ENCODE measurements at places on chromosomes 4 and X. TPM values are rescaled to one million over a fixed set of nuclear protein-coding genes. Genes with fewer than 3 reads are reported as not detected.

Gene ITM2A
- 106 TPM for total RNA-seq

Gene RENBP
- total RNA-seq = 7.8 TPM

Gene GLUD2
- total RNA-seq = 4.0 TPM

Gene SLC49A3
- total RNA-seq = 9.4 TPM

Gene ARR3
- not detected for total RNA-seq

Gene PITX2
- total RNA-seq = not detected

Gene RXFP1
- total RNA-seq = 0.13 TPM

Gene ASB9
- total RNA-seq = 2.2 TPM

Gene MAGEA2B
- not detected for total RNA-seq

Gene LANCL3
- total RNA-seq = 0.16 TPM

Gene DIPK2B
- 31.3 TPM for total RNA-seq

Gene GUCY1A1
- total RNA-seq = 15.4 TPM

Gene TMEM47
- total RNA-seq = 82.0 TPM

Gene ZNF81
- total RNA-seq = 4.9 TPM

Gene VCX3A
- not detected for total RNA-seq

Gene NLRP2B
- total RNA-seq = not detected

Gene CFI
- 53.6 TPM for total RNA-seq

Gene ADGRG4
- 0.16 TPM for total RNA-seq

Gene TIGD4
- total RNA-seq = not detected

Gene EVC
- total RNA-seq = 12.4 TPM

Gene F11
- total RNA-seq = 0.19 TPM

Gene ATP6AP2
- total RNA-seq = 106 TPM

Gene IL9R
- total RNA-seq = not detected

Gene MND1
- total RNA-seq = 1.6 TPM

Gene SH3TC1
- 25.5 TPM for total RNA-seq

Gene TEX13B
- total RNA-seq = not detected

Gene STOX2
- 1.3 TPM for total RNA-seq

Gene VCX2
- total RNA-seq = not detected

Gene PCDH7
- 0.69 TPM for total RNA-seq

Gene VAMP7
- 36.4 TPM for total RNA-seq

Gene ETDB
- total RNA-seq = not detected

Gene RPL36A
- 739 TPM for total RNA-seq

Gene SUPT20HL1
- not detected for total RNA-seq

Gene G6PD
- 42.1 TPM for total RNA-seq

All from omental fat pad (tissue), 4 donors.